Retina (tissue), 1 donor: ENCODE measurements at places on chromosomes 12 and 14.

GRCh38 chr12:88057994-88058718 lies 29.0 kb upstream of the C12orf50 start:
- no peak for DNase-seq

DNA sequence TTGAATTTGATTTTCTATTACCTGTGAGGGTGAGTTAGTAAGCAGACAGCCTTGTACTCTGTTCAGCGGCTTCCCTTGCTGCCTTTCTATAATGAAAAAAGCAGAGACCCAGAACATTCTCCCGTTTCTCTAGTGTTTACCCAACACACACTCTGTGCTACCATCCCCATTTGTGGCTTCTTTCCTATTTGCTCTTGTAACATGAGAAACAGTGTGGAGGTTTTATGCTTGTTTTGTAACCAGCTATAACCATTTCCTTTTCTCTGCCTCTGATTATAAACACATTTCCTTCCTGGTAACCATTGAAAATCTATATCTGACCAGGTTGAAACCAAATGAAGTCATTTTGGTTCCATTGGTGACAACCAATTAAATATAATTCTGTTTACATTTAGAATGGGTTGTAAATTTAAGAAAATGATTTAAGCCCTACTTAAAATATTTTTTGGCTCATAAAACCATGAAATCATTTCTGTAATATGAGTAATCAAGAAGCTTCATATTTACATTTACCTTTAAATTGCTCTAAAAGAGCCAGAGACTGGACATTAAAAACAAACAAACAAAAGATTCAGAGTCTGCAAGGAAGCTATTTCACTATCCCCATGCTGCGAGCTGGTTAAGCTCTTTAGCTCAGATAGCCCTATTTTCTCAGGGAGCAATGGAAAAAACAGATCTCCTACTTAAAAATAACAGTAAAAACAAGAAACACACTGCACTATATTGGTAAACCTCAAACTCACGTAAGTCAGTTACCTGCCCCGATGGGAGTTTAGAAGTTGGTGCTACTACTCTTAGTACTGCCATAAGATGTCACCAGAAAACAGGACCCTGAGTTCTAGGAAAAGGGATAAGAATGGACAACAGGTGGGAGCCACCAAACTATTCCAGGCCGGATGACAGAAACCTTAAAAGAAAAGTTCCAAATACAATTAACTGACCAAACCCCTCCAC lies 206.5 kb upstream of the EEA1 start:
- DNase-seq, result no peak

DNA sequence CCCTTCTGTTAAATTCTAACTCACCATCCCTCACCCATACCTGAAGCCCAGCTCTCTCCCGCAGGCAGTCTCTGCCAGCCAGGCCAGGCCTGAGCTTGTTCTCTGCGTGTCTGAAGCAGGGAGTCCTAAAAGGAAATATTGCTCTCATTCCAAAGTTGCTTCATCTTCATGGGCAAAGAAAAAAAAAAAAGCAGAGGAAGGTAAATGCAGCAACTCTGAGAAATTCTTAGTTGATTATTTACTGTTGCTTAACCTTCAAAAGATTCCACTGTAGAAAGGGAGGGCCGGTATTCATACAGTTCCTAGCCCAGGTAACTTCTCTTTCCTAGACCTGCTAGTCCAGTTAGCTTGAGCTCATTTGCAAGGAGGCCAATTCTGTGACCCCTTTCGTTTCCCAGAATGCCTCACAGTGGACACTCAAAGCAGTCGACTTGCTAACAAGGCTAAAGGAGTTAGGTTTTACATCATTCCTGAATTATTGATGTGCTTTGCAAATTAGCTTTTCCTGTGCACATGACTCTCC lies 193.5 kb upstream of the EEA1 start:
- no peak for DNase-seq

- no peak for DNase-seq
Observed at GRCh38 chr12:28955491-28955890, 193.6 kb upstream of the FAR2 start.

- no peak for DNase-seq
Observed at GRCh38 chr14:70885343-70886022, 21.8 kb upstream of the PCNX1 start.

- no peak for DNase-seq
Observed at GRCh38 chr14:60420050-60420449, 65.8 kb downstream of the C14orf39 start.

- DNase-seq, result no peak
Observed at GRCh38 chr12:31568498-31568897, 22.4 kb downstream of the DENND5B start.

GRCh38 chr12:76153616-76154015 lies 69.1 kb upstream of the NAP1L1 start:
- DNase-seq, result no peak

GRCh38 chr14:32984241-32984930 lies 45.7 kb downstream of the NPAS3 start:
- no peak for DNase-seq

- DNase-seq, result no peak
Observed at GRCh38 chr14:32567543-32568384, 238.7 kb downstream of the AKAP6 start.

GRCh38 chr12:4277205-4277543 lies 3.6 kb downstream of the CCND2 start:
- DNase-seq, result no peak

DNA sequence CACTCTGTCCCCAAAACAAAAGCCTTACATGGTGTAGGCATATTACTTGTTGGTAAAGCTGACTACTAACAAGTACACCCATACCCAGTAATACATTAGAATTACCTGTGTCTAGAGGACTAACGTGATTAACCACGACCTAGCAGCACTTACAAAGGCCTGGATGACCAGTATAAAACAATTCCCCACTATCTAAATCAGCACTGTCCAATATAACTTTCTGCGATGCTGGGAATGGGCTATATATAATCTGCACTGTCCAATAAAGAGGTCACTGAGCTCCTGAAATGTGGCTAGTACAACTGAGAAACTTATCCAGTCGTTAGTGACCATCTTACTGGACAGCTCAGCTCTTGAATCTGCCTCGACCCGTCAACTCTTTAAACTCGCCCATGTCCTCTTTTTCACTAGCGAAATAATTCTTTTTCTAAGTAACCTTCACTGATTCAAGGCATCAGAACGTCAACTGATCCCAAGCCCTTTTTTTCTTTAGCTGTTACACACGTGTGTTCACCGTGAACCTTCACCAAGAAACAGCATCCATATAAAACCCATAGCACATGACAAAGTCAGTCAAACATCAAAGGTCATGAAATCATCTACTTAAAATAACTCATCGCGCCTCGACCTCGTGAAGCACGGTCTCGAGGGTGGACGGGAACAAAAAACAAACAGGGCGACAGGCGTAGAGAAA lies 905 bp upstream of the CIPC start:
- DNase-seq, result no peak

DNA sequence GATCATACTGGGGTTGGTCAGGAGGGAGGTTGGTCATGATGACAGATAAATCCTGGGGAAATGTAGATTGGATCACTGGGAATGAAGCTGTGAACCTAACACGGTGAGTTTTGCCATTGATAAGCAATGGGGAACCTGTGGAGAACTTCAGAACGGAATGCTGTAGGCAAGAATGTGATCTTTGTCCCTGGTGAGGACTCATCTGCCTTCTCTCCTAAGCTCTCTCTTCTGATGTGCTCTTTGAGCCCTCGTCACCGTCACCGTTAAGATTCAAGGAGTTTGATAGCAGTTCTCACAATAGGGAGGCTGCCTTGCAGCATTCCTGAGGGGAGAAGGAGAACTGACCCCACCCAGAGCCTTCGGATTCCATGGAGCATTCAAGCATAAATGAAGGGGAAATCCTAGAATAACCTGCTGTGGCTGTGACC lies 217.6 kb downstream of the ANO6 start:
- DNase-seq, result no peak

DNA sequence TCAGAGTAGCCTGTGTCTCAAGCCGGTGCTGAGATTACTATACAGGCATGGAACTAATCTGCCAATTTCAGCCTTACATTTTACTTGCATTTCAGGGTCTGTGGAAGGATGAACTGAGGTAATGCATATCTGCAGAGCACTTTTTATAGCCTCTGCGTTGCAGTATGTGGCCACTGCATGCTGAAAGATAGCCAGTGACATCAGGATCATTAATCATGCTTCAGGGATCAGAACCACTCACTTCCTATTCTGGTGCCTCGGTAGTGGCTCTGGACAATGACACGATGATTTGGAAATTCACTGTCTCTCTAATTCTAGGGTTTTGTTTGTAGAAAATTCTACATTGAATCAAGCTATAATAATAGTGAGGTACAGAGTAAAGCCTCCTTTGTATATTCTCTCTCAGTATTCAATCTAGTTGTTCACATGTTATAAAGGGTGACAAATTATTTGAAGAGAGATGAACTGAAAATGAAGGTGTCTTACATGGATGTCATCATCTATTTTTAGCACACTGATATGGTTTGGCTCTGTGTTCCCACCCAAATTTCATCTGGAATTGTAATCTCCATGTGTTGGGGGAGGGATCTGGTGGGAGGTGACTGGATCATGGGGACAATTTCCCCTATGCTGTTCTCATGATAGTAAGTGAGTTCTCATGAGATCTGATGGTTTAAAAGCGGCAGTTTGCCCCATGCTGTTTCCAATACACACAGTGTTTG lies 554.3 kb upstream of the MIS18BP1 start:
- no peak for DNase-seq

DNA sequence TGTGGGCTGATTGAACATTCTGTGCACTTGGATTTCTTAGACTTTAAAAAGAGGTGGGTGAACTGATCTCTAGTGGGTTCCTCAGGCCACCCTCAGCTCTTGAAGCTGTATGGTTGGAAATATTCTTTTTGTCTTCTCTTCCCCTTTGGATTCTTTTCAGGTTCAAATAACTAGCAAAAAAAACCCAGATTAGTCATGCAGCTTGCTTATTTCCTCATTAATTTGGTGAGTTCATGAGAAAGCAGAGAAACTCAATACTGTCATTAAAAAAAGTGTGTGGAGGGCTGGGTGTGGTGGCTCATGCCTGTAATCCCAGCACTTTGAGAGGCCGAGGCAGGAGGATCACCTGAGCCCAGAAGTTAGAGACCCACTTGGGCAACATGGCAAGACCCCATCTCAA lies 183.4 kb downstream of the ESR2 start:
- no peak for DNase-seq

DNA sequence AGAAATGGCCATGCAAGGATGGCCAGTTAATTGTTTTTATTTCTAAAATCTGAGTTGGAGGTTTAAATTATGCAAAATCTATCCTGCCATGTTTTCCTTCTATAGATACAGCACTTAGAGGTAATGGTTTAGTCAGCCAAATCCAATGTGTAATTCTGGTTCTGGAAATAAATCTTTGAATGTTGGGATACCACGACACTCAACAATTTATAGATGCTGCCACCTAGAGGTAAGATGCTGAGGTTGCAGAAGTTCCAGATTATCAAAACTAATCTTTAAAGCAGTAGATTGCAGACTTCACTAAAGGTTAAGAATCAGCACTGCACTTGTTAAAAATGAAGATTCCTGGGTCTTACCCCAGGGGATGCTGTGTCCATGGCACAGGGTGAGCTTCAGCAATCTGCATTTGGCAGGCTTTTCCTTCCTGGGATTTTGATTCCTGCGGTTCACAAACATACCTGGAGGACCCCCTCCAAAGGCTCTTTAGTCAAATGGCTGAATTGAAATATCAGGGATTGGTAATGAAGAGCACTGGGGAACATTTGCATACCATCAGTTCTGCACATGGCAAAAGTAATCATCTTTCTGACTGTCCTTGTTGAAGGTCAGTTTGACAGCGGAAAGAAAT lies 53.4 kb upstream of the ANO4 start:
- peak; percentile 25 for DNase-seq

GRCh38 chr12:131907379-131908091 lies 13.1 kb downstream of the ULK1 start:
- no peak for DNase-seq

DNA sequence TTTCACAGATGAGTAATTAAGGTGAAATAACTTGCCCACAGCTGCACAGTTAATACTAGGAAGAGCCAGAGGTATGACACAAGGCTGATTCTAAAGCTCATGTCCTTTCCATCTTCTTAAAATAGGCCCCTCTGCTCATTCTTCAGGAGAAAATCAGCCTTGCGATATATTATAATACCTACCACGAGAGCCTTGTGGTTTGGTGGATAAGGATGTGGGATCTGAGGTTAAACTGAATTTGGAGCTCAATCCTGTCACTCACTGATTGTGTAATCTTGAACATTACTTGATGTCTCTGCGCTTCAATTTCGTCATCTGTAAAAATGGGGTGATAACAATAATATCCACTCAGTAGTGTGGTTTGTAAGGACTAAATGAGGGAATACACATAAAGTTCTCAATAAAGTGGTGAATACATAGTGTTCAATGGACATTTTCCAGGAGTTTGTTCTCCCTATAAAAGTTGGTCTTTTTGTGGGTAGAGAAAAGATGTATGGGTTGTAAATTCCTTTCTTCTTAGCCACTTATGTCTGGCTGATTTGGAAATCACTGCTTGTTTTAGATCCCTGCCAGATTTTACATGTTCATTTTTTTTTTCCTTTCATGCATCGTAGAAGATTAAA lies 25.1 kb upstream of the ATP2B1 start:
- DNase-seq, result no peak

GRCh38 chr14:90489306-90489705 lies 92.5 kb downstream of the CALM1 start:
- no peak for DNase-seq

DNA sequence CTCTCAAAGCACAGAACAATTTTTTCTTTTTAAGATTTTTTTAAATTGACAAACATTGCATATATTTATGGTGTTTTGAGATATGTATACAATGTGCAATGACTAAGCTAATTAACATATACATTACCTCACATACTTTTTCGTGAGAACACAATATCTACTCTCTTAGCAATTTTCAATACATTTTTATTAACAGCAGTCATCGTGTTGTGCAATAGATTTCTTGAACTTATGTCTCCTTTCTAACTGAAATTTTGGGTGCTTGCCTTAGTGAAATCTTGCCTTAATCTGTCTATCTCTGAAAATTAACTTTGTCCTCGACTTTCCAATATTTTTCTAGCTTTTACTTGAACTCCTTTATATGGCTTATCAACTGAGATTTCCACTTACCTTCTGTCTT lies 6.8 kb downstream of the OR10A7 start:
- no peak for DNase-seq

GRCh38 chr12:109693653-109694600 lies 19.7 kb upstream of the FAM222A start:
- DNase-seq, result no peak

DNA sequence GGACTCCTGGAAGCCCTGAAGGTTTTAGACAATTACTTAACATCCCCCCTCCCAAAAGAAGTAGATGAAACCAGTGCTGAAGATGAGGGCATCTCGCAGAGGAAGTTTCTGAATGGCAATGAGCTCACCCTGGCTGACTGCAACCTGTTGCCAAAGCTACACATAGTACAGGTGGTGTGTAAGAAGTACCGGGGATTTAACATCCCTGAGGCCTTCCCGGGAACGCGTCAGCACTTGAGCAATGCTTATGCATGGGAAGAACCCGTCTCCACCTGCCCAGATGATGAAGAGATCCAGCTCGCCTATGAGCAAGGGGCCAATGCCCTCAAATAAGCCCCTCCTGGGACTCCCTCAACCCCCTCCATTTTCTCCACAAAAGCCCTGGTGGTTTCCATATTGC lies 10.6 kb upstream of the SPPL3 start:
- no peak for DNase-seq

GRCh38 chr14:81401420-81402122 lies 1.4 kb upstream of the STON2 start:
- no peak for DNase-seq
